ENCODE measurements at places on chromosomes 12 and 14. TPM values are rescaled to one million over a fixed set of nuclear protein-coding genes. Genes with fewer than 3 reads are reported as not detected.

DNA sequence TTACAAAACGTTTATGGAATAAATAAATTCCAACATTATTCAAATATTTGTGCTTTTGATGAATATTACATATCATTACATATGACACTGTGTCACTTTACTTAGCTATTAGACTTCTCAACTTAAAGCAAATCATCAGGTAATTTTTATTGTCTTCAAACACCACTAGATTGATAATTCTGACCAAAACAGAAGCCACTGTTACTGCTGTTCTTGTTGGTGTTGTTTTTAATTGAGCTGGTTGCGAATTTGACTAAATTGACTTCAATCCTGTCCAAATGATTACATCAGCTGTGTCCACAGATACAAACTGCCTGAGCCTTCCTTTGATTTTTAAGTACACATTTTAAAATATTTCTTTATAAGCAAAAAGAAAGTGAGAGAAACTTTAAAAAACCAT, 29.2 kb downstream of the PRKD1 start:
- H3K36me3 ChIP-seq: no peaks in the 10 kb centered on the region
- no peaks in the 10 kb centered on the region for H3K4me1 ChIP-seq
- no peak overlapping the region for H3K27ac ChIP-seq
- H3K4me3 ChIP-seq: no peak overlapping the region

- H3K27ac ChIP-seq: no peak overlapping the region
- no peak for DNase-seq
- no peaks in the 10 kb centered on the region for H3K4me1 ChIP-seq
- H3K4me3 ChIP-seq: no peak overlapping the region
- no peaks in the 10 kb centered on the region for H3K27me3 ChIP-seq
- no peaks in the 10 kb centered on the region for H3K36me3 ChIP-seq
Observed at GRCh38 chr12:5498076-5498475, 66.2 kb downstream of the NTF3 start.

CMA1 gene
- polyA plus RNA-seq: not detected

YY1 gene
- 65.6 TPM for polyA plus RNA-seq

ADCY4 gene
- polyA plus RNA-seq: 0.44 TPM

HOXC10 gene
- 33.1 TPM for polyA plus RNA-seq

DNA sequence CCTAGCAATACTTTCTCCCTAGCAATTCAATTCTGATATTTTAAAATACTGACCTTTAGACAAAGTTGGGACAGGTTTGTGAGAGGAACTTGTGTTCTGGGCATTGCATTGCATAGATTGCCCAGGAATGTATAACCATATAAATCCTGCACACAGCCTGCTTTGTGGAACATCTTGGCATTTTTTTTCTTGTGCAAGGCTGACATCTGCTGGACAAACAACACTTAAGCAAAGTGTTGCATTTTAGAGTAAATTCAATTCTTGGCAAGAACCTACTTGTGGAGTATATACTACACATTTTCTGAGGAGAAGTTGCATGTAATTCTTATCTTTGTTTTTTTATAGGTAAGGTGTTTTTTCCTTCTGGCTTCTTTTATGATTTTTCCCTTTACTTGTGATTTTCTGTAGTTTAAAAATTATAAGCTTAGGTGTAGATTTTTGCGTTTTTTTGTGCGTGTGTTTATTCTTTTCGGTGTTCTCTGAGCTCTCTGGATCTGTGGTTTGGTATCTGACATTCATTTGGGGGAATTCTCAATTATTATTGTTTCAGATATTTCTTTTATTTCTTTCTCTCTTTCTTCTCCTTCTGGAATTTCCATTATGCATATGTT, 26.4 kb downstream of the TESPA1 start:
- no peaks in the 10 kb centered on the region for H3K27me3 ChIP-seq
- no peaks in the 10 kb centered on the region for H3K4me1 ChIP-seq
- peak; percentile 54 for DNase-seq
- H3K4me3 ChIP-seq: no peak overlapping the region

- peaks cover 17% of the 10 kb centered on the region for H3K27me3 ChIP-seq
- no peaks in the 10 kb centered on the region for H3K4me1 ChIP-seq
- H3K27ac ChIP-seq: no peak overlapping the region
- H3K4me3 ChIP-seq: no peak overlapping the region
- no peaks in the 10 kb centered on the region for H3K36me3 ChIP-seq
- no peak for DNase-seq
Observed at GRCh38 chr12:113525066-113525465, 53.4 kb upstream of the LHX5 start.

DNA sequence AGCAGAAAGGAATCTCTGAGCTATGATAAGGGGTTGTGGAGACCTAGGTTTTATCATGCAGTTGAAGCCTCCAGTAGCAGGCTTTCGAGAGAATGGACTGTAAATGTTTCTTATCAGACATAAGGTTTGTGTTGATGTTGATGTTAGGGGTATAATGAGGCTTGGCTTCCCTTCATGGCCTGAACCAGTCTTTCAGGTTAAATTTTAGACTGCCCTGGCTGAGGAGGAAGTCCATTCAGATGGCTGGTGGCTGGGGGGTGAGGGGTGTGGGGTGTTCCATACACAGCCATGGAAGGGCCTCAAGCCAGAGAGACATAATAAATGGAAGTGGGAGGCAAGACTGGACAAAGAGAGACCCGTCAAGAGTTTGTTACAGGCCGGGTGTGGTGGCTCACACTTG, 65.1 kb downstream of the IRF2BPL start:
- no peak overlapping the region for H3K4me3 ChIP-seq
- no peaks in the 10 kb centered on the region for H3K36me3 ChIP-seq
- DNase-seq: no peak
- H3K27me3 ChIP-seq: no peaks in the 10 kb centered on the region

DNA sequence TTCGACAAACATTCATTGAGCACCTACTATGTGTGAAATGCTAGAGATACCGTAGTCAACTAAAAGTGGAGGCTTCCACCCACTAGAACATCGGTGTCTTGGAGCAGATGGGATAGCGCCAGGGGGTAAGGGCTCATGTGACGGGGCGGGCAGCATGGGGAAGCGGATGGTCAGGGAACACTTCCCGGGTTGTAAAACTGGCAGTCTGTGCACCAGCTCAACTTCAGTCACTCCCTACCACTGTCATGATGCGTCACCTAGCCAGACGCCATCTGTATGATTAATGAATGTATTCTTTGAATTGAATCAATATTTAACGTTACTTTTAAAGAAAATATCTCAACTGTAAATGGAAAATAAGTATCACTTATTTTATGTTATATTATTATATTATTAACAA, 93.5 kb downstream of the PIWIL1 start:
- no peaks in the 10 kb centered on the region for H3K36me3 ChIP-seq
- no peaks in the 10 kb centered on the region for H3K4me1 ChIP-seq
- no peak overlapping the region for H3K27ac ChIP-seq
- H3K4me3 ChIP-seq: no peak overlapping the region
- DNase-seq: no peak
- H3K27me3 ChIP-seq: no peaks in the 10 kb centered on the region

- no peak for DNase-seq
- no peaks in the 10 kb centered on the region for H3K27me3 ChIP-seq
- H3K36me3 ChIP-seq: no peaks in the 10 kb centered on the region
- no peak overlapping the region for H3K27ac ChIP-seq
- H3K4me3 ChIP-seq: peak overlapping the region; percentile 54
Observed at GRCh38 chr14:99602054-99602787, 1.8 kb downstream of the CCDC85C start.
